Frontal cortex (tissue), 4 donors: ENCODE measurements at places on chromosomes 6 and 20. TPM values are rescaled to one million over a fixed set of nuclear protein-coding genes. Genes with fewer than 3 reads are reported as not detected.

Gene OR12D2
- not detected for total RNA-seq

Gene RIPOR2
- total RNA-seq, result 17.9 TPM

Gene NANP
- 6.5 TPM for total RNA-seq

Gene ACSS1
- total RNA-seq, result 3.7 TPM

Gene TGM6
- total RNA-seq, result not detected

Gene TENT5A
- 4.1 TPM for total RNA-seq

Gene FBXL4
- total RNA-seq, result 24.9 TPM

Gene TMC2
- 4.5 TPM for total RNA-seq

Gene LST1
- total RNA-seq, result 1.2 TPM

Gene PAK5
- total RNA-seq, result 33.0 TPM

Gene TBXT
- total RNA-seq, result not detected

Gene SLC26A8
- 5.7 TPM for total RNA-seq

Gene FAM229B
- total RNA-seq, result 24.1 TPM

Gene HSPA12B
- 2.4 TPM for total RNA-seq

Gene ERVFRD-1
- total RNA-seq, result not detected

Gene ABHD12
- total RNA-seq, result 42.8 TPM

Gene MAS1
- total RNA-seq, result 0.82 TPM

Gene COL11A2
- 1.2 TPM for total RNA-seq

Gene GRM1
- total RNA-seq, result 14.3 TPM

Gene RIPPLY2
- 21.6 TPM for total RNA-seq

Gene POLR1H
- total RNA-seq, result 15.5 TPM

Gene ADGRG6
- total RNA-seq, result 9.8 TPM

Gene KIF25
- total RNA-seq, result 0.41 TPM

Gene ACTL10
- total RNA-seq, result 0.82 TPM

Gene EYS
- 2.0 TPM for total RNA-seq
